Hepatocyte (in vitro differentiated cells): ENCODE measurements at places on chromosomes 2 and 18.

DNA sequence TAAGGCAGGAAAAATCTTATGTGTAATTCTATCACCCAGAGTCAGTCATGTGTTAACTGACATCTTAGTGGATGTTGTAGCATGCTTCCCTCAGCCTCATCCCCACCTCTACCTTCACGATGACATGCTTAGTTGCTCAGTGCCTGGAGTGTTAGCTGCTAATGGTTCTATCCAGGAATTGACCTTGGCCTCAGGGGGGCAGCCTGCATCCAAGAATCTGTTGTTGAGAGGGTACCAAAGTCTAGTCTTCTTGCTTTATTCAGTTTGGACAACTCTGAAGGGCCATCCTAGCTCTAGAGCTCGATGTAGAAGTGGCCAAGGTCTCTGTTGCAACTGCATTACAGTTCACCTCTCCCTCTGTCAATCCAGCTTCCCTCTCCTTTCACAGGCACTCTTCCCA lies 61.2 kb downstream of the ACYP2 start:
- H3K27ac ChIP-seq, result no peak overlapping the region
- H3K36me3 ChIP-seq, result no peaks in the 10 kb centered on the region
- no peaks in the 10 kb centered on the region for H3K27me3 ChIP-seq

DNA sequence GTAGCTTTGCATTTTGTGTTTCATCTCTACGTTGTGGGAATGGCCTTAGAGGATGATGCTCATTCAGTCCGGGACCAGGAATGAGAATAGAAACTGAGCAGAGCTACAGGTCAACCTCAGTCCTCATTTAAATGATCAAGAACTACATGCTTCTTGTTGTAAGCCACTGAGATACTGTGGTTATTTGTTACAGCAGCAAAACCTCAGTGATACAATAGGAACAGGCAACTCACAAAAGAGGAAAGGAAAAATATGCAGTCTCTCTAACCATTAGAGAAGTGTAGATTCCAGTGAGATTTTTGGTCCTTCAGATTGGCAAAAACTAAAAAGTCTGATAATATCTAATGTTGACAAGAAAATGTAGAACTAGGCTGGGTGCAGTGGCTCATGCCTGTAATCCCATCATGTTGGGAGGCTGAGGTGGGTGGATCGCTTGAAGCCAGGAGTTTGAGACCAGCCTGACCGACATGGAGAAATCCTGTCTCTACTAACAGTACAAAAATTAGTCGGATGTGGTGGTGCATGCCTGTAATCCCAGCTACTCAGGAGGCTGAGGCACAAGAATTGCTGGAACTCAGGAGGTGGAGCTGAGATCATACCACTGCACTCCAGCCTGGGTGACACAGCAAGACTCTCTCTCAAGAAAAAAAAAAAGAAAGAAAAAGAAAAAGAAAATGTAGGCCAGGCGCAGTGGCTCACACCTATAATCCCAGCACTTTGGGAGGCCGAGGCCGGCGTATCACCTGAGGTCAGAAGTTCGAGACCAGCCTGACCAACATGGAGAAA lies 13.3 kb downstream of the CHCHD5 start:
- H3K27ac ChIP-seq, result no peak overlapping the region
- no peaks in the 10 kb centered on the region for H3K4me1 ChIP-seq
- H3K27me3 ChIP-seq, result no peaks in the 10 kb centered on the region
- DNase-seq, result no peak

DNA sequence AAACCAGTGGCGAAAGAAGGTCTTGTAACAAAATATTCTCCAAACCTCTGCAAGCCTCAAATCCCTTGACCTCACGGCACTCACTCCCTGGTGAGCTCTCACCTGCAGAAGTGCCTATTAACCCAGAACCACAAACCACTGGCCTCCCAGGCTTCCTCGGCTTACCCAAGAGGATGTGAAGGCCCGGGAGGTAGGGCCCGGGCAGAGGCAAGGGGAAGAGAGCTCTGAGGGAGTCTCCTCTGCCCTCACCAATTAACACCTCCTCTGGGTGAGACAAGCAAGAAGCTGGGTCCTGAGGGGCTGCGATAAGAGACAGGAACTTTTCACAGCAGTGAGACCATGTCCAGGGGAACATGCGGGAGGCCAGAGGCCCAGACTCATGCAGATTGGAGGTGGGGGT lies 53.7 kb downstream of the EMX1 start:
- no peaks in the 10 kb centered on the region for H3K27me3 ChIP-seq
- H3K36me3 ChIP-seq, result no peaks in the 10 kb centered on the region
- H3K4me1 ChIP-seq, result no peaks in the 10 kb centered on the region
- DNase-seq, result no peak

GRCh38 chr2:218780851-218781690 lies 876 bp upstream of the CYP27A1 start:
- peak overlapping the region; percentile 71 for H3K4me3 ChIP-seq
- no peaks in the 10 kb centered on the region for H3K36me3 ChIP-seq
- H3K4me1 ChIP-seq, result peaks cover 30% of the 10 kb centered on the region
- peak overlapping the region; percentile 96 for H3K27ac ChIP-seq

GRCh38 chr2:231791107-231791506 lies 4.9 kb downstream of the COPS7B start:
- DNase-seq, result no peak
- H3K27me3 ChIP-seq, result no peaks in the 10 kb centered on the region
- H3K4me3 ChIP-seq, result no peak overlapping the region
- H3K4me1 ChIP-seq, result peaks cover 7% of the 10 kb centered on the region
- no peak overlapping the region for H3K27ac ChIP-seq

GRCh38 chr18:30991397-30991796 lies 51.1 kb downstream of the DSC3 start:
- H3K36me3 ChIP-seq, result no peaks in the 10 kb centered on the region
- no peak overlapping the region for H3K4me3 ChIP-seq
- H3K27me3 ChIP-seq, result no peaks in the 10 kb centered on the region
- DNase-seq, result no peak

DNA sequence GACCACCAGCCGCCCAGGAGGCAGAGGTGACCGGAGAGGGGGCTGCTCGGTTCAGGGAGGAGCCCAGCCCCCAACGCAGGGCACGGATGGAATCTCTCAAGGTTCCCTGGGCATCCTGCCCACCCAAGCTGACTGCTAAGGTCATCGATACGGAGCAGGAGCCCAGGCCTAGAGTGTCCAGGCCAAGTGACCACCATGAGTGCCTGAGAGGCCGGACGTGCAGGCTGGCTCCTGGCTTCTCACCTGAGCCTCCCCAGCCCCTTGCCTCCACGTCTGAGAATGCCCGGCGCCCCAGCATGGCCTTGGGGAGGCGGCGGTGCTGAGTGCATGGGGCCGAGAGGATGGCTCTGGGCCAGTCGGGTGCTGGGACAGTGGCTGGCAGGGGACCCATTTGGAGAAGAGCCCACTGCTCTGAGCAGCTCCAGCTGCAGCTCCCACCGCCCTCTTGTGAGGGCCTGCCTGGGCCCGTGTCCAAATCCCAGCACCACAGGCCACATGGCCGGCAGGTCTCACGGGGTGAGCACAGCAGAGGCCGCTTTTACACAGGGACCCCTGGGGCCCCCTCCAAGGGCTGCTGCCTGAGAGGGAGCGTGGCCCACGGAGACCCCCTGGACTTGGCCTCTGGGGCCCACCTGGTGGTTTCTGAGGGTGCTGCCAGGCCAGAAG lies 102.8 kb upstream of the CTDP1 start:
- peaks cover 19% of the 10 kb centered on the region for H3K4me1 ChIP-seq
- DNase-seq, result peak; percentile 73
- no peak overlapping the region for H3K4me3 ChIP-seq
- H3K27me3 ChIP-seq, result no peaks in the 10 kb centered on the region

- no peak for DNase-seq
- no peaks in the 10 kb centered on the region for H3K36me3 ChIP-seq
- H3K4me3 ChIP-seq, result no peak overlapping the region
Measured at GRCh38 chr2:134238371-134238770, 15.5 kb upstream of the MGAT5 start.

DNA sequence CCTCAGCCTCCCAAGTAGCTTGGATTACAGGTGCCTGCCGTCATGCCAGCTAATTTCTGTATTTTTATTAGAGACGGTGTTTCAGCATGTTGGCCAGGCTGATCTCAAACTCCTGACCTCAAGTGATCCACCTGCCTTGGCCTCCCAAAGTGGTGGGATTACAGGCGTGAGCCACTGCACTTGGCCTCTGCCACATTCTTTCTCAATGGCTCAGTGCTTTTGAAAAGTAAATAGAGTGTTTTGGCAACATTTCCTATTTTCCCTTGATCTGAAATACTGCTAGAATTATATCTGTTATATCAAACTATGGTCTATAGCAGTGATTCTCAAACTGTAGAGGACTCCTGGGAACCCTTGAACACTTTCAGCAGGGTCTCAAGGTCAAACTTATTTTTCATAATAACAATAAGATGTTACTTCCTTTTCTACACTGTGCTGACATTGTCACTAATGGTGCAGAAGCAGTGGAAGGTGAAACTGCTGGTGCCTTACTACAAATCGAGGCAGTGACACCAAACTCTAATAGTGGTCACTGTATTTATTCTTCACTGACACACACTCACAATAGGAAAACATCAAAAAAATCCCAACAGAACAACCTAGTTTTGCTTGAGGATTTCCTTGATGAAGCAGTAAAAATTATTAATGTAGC lies 10.6 kb downstream of the DAW1 start:
- H3K4me3 ChIP-seq, result no peak overlapping the region
- H3K4me1 ChIP-seq, result no peaks in the 10 kb centered on the region
- no peak for DNase-seq
- H3K27ac ChIP-seq, result no peak overlapping the region
- no peaks in the 10 kb centered on the region for H3K36me3 ChIP-seq

DNA sequence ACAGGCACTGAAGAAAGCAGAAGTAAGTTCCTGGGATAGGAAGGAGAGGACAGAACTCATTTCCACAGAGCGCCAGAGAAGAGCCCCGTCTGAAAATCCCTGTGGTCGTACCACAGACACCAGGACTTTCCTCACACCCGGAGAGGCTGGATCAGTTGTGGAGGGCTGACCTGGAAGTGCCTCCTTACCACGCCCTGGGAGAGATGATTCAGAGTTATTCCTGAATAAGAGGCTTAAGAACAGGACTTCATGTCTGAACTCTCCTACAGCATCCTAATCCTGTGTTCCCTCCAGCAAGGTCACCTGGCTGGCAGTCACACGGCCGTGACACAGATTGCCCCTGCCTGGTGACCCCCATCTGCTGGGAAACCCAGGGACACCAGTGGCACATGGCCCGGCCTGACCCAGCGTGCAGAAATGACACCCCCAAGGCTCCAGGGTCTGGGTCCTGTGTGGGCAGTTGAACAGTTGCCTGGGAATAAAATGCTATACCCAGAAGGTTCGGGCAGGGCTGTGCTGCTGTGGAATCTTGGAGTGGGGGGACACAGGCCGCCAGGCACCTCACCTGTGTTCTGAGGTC lies 105.9 kb downstream of the PXDN start:
- H3K36me3 ChIP-seq, result no peaks in the 10 kb centered on the region
- H3K27ac ChIP-seq, result no peak overlapping the region
- peaks cover 7% of the 10 kb centered on the region for H3K4me1 ChIP-seq
- H3K27me3 ChIP-seq, result no peaks in the 10 kb centered on the region
- H3K4me3 ChIP-seq, result no peak overlapping the region

GRCh38 chr18:57051021-57051656 lies 95.7 kb upstream of the BOD1L2 start:
- no peaks in the 10 kb centered on the region for H3K36me3 ChIP-seq
- no peak overlapping the region for H3K4me3 ChIP-seq
- peaks cover 13% of the 10 kb centered on the region for H3K4me1 ChIP-seq

- H3K36me3 ChIP-seq, result no peaks in the 10 kb centered on the region
- H3K27me3 ChIP-seq, result no peaks in the 10 kb centered on the region
- H3K27ac ChIP-seq, result no peak overlapping the region
- no peak for DNase-seq
- no peak overlapping the region for H3K4me3 ChIP-seq
Measured at GRCh38 chr2:135637456-135638087, 104.1 kb upstream of the UBXN4 start.

GRCh38 chr2:110998311-110998710 lies 122.4 kb upstream of the BCL2L11 start:
- peaks cover 10% of the 10 kb centered on the region for H3K4me1 ChIP-seq
- H3K36me3 ChIP-seq, result no peaks in the 10 kb centered on the region
- no peak overlapping the region for H3K27ac ChIP-seq
- H3K27me3 ChIP-seq, result no peaks in the 10 kb centered on the region
- DNase-seq, result no peak

DNA sequence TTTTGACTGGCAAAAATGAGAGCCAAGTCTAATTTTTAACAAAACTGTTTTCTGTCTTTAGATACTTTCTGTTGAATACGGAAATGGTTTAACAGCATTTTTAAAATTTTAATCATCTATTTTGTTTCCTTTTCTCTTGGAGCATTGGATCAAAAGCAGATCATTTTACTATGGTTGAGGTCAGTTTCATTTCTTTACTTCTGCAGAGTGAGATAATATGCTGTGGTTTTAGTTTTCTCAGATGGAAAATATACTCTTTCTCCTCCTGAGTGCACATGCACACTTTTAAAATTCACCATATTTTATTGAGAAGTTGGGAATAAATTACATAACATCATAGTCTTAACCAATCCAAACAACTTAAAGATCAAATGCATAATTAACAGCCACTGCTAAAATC lies 283.3 kb downstream of the SLC8A1 start:
- no peak overlapping the region for H3K27ac ChIP-seq
- H3K4me1 ChIP-seq, result peaks cover 5% of the 10 kb centered on the region
- H3K36me3 ChIP-seq, result no peaks in the 10 kb centered on the region
- no peaks in the 10 kb centered on the region for H3K27me3 ChIP-seq
- no peak for DNase-seq

DNA sequence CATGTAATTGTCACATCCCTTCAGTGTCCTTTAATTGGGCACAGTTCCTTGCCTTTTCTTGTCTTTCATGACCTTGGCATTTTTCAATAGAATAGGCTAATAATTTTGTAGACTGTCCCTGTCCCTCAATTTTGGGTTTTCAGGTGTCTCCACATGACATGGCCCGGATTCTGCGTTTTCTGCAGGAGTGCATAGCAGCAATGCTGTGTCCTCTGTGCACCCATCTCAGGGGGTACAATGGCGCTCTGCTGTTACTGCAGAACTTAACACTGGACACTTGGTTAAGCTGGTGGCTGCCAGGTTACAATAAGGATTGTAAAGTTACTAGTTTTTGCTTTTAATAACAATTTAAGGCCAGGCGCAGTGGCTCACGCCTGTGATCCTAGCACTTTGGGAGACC lies 51.3 kb downstream of the INPP5D start:
- no peaks in the 10 kb centered on the region for H3K27me3 ChIP-seq
- no peaks in the 10 kb centered on the region for H3K36me3 ChIP-seq
- no peaks in the 10 kb centered on the region for H3K4me1 ChIP-seq
- no peak overlapping the region for H3K4me3 ChIP-seq
- no peak for DNase-seq
- no peak overlapping the region for H3K27ac ChIP-seq
